ENCODE measurements at places on chromosomes 12 and 14.

- no peak for DNase-seq
These were observed 48.3 kb downstream of the SFSWAP start for GRCh38 chr12:131759176-131759575.

GRCh38 chr12:112908548-112908947 lies 1.8 kb downstream of the OAS1 start:
- no peak for DNase-seq

DNA sequence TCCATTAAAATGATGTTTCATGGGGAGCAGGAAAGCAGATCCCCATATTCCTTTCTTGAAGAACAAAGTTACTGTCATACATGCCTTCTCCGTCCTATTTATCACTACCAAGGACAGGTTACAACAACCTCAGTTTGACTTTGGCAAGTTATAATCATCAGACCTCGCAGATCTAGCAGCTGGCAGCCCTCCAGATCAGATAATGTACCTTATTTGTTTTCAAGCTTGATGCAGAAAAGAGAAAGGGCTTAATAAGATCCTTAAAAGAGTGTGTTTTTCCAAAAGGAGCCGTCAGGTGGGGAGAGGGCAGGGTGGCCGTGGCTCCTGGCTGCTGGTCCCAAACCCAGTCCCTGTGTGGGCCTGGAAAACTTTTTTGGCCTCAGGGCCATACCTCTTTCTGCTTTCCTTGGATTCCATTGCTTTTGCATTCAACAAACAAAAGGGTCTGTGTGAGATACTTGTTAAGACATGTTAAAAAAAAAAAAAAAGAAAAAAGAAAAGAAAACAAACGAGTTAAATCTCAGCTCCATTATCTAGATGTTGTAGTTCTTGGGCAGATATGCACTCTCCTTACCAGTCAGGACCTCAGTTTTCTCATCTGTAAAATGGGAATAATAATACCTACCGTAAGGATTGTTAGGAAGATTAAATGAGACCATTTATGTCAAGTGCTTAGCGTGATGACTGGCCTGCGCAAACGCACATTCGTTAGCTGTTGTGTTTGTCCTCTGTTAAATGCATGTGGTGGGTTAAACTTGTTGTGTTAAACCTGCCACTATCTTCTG lies 64.6 kb downstream of the B4GALNT3 start:
- DNase-seq, result no peak

DNA sequence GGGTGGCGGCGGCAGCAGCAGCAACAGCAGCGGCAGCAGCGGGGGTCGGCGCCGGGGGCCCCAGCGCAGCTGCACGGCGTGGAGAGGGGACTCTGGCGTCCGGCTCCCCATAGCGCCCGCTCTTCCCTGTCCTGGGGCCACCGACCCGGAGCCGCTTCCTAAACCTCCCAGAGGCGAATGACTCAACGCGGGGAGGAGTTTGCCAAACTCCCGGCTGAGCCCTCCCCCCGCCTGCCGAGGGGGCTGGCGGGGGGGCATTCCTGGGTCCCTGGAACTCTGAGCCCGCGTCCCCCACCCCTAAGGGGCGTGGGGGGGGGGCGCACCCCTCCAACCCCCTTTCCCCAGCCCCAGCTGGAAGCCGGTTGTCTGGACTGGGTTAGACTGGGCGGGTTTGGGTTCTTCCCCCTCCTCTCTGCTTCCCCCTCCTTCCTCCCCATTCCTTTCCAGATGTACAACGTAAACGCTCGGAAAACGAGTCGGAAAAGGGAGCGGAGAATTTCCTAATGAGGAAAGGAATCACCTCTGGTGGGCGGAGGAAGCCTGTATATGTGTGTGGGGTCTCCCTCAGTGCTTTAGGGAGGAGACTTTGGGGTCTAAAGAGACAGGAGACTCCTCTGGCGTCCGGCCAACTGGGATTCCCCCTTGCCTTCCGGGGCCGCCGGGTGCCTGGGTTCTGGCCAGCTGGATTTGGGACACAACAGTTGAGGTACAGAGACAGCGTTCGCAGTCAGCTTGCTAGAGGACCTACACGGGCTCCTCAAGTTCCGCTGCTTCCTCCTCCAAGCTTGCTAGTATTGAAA lies at the start of gene ITGA5:
Gene ITGA5 (minus strand): TSS at position 179 of the 800 bp plus-strand sequence. CDS start 68 bp downstream, at position 111.
- no peak for DNase-seq

DNA sequence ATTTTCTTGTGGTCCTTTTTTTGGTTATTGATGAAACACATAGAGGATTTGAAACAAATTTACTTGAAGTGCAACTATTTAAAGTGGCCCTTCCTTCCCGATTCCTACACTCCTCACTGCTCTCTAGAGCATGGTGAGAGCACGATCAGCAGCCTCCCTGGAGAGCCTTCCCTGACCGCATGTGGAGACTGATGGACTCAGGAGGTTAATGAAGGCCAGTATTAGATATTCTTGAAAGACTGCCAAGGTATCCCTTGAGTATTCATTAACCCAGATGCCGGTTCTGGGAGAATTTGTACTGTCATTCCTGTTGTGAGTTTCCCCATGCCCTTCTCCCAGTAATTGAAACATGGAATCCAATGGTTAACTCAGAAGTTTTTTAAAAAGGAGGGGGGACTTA lies 102.8 kb upstream of the FGD4 start:
- DNase-seq, result no peak

DNA sequence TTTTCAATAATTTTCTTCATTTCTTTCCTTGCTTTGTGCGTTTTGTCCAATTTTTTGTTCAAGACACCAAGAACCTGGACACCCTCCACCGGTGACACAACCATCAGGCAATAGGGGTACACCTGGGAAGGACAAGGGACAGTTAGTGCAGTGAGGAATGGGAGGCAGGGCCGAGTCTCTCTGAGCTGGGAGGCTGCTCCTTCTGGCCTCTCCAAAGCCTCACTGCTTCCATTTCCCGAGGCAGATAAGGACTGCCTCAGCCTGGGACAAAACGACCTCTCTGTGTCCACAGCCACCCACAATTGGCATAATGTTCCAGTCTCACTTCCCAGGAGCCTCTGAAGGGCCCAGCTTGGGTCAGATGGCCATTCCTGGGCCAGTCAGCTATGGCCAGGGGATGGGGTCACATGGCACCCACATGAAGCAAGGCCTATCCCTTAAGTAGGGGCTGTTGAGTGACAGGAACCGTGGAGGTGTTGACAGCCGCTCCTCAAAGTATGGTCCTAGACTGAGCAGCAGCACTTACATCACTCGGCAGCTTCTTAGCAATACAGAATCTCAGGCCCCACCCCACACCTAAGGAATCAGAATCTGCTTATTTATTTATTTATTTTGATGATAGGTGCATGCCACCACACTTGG lies 13.6 kb upstream of the MAPKAPK5 start:
- DNase-seq, result no peak

DNA sequence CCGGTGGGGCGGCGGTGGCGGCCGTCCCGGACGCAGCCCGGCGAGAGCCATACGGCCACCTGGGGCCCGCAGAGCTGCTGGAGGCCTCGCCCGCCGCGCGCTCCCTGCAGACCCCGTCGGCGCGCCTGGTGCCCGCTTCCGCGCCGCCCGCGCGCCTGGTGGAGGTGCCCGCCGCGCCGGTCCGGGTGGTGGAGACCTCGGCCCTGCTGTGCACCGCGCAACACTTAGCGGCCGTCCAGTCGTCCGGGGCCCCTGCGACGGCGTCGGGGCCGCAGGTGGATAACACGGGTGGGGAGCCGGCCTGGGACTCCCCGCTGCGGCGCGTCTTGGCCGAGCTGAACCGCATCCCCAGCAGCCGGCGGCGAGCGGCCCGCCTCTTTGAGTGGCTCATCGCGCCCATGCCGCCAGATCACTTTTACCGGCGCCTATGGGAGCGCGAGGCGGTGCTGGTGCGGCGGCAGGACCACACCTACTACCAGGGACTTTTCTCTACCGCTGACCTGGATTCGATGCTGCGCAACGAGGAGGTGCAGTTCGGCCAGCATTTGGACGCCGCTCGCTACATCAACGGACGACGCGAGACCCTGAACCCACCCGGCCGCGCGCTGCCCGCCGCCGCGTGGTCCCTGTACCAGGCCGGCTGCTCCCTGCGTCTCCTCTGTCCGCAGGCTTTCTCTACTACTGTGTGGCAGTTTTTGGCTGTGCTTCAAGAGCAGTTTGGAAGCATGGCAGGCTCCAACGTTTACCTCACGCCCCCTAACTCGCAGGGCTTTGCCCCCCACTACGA lies 716 bp downstream of the RIOX1 start:
- DNase-seq, result no peak

DNA sequence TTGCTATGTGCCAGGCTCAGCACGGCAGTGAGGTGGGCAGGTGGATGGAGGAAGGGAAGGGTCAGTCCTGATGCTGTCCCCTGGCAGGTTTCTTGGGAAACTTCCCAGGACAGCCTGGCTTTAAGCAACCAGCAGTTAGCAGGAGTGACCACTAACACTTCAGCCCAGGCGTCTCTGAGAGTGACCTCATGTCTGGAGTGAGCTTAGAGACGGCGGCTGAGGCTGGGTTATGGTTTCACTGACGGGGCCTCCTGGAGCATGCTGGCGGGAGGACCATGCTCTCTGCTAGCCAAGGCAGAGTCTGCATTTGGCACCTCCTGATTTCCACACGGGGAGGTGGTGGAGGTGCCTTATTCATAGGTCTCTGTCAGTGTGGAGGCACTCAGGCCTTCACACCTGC lies 2.5 kb downstream of the HHIPL1 start:
- no peak for DNase-seq

DNA sequence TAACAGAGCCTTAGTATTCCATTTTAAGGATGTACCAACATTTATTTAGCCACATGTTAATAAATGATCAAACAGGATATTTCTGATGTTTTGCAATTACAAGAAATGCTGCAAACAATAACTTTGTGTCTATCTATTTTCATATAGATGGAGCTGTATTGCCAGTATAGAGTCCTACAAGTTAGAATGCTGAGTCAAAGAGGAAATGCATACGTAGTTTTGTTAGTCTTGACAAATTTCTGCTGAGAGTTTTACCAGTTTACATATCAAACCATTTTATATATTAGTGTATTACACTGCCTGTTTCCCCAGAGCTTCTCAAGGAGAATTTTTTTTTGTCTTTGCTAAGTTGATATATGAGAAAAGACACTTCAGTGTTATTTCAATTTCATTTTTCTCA lies 541.7 kb downstream of the SLC16A7 start:
- DNase-seq, result no peak

DNA sequence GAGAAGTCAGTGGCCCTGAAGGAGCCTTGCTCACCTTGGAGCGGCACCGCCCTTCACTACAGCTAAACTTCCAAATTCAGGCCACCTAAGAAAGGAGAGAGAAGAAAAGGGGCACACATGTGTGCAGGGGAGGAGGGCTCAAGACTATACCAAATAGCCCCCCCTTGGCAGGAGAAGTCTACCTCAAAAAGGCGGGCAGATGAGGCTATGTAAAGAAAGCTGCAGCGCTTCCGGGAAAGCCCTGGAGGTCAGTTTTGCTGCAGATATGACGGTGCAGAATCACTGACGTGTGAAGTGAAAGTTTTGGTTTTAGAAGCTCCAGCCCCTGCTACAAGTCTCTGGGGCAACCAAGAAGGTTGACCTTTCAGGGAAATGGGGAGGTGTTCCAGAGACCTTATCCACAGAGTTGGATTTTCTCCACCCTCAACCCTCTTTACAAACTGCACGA lies 48.2 kb upstream of the PNMA1 start:
- no peak for DNase-seq

GRCh38 chr14:71751264-71751663 lies 181.0 kb upstream of the RGS6 start:
- no peak for DNase-seq

DNA sequence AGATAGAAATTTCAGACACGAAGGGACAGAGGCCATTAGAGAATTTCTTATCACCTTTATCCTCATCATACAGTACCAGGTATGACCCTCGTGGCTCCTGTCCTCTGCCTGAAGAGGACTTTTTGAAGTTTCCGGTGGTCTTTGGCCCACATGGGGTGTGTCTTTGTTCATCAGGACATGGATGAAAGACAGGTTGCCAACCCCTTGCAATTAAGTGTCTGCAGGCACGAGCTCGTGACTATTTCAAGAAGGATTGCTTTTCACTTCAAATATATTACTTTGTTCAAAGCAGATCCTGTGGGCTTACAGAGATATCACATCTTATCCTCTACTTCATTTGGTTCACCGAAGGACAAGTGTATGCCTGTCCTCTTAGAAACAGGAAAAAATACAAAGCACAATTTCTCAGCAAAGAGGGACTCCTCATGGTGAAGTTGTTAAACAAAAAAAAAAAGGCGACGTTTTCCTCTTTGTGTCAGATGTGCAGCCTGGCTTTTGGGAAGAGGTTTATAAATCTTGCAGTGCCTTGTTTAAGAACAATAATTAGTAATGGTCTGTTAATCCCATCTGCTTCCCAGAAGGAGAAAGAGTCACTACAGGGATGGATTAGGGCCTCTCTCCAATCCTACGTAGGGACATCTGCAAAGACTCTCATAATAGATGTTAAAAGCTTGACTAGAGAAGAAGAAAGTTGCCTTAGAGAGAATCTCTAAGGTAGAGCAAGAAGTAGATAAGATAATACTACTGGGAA lies 13.5 kb upstream of the FAM234B start:
- DNase-seq, result no peak

DNA sequence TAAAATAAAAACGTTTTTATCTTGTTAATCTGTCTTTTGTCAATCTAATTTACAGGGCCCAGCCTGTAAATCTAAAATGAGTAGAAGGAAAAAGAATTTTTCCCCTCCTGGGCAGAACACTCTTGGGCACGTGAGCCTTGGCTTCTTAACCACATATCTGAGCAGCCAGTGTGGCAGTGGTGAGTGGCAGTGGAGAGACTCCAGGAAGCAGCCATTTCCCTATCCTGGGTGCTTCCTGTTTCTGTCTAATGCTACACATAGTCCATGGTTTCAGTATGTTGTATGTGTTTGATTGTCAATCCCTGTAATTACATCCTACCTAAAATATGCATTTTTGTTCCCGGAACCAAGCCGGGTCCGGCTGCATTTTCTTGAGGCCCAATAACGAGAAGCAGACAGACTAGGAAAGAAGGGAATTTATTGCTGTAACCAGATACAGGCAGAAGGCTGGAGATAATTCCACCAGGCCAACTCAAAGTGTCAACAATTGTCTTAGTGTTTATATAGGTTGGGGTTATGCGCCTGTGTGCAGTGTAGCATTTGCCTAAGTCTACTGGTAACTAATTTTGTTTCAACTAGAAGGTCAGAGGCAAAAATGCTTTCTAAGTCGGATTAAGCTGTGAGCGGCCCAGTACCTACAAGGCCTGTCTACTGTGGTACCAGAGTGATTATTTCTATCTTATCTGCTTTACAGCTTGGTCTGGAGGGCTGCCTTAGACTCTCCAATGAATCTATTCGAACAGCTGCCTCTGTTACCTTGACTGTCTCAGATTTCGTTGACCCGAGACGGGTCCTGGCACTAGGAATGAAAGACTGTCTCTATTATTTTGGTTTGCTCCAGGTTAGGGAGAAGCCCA lies 82.4 kb upstream of the RESF1 start:
- peak; percentile 63 for DNase-seq

GRCh38 chr14:100571837-100572236 lies 15.4 kb downstream of the BEGAIN start:
- no peak for DNase-seq

GRCh38 chr12:16849473-16849872 lies 243.5 kb upstream of the LMO3 start:
- no peak for DNase-seq

DNA sequence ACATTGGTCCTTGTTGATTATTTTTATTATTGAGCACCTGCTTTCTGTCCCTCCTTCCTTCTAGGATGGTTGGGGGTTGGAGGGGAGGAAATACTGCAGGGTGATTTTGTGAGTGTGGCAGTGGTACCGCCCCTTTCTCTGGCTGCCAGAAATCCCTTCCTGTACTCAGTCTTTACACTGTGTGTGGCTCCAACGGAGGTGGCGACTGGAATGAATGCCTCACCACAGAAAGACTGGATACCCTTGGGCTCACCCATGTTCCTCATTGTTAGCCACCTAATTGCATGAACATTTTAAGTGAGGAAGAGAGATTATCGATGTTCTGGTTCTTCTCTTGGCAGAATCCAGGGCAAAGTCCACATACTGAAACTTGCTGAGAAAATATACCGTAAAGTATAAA lies 272.0 kb upstream of the E2F7 start:
- DNase-seq, result no peak
